ENCODE measurements at places on chromosomes 1 and 21. TPM values are rescaled to one million over a fixed set of nuclear protein-coding genes. Genes with fewer than 3 reads are reported as not detected.

Gene PHTF1
- total RNA-seq = 22.5 TPM

GRCh38 chr1:63320022-63320721 lies 2.2 kb upstream of the FOXD3 start:
- DNase-seq = no peak

DNA sequence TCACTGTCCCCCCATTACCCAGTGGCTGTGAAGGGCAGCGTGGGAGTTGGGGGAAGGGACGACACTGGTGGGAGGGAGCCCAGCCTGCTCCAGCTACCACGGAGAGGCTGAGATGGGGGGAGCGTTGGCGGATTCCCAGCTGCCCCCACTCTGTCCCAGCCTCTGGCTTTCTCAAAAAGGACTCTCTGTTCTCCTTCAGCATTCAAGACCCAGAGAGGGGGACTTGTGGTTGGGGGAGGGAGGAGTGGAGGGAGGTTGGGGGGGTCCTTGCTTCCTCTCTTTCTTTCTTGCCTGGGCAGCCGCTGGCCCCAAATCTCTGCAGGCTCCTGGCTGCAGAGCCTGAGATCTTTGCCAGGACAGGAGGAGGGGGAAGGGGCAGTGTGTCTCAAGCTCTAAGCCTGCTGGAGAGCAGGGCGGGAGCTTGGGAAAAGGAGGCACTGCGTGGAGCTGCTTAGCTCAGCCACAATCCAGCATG lies 2.2 kb downstream of the ATP1A2 start:
- DNase-seq = no peak

DNA sequence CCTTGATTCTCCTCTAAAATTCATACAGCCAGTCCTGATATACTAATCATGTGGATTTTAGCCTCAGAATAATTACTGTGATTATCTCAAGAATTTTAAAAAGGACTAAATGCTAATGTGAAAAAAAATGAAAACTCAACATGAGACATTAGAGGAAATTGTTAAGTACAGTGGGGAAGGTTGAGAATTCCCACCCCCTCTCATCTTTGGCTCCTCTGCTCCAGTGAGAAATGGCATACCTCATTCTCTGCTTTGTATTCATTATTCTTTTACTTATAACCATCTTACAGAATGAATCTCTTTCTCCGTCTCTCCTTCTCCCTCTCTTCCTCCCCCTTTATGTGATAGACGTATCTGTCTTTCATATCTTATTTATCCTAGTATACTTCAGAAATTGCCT lies 70.9 kb downstream of the DIRAS3 start:
- DNase-seq = no peak

GRCh38 chr1:212987702-212988322 lies 27.9 kb downstream of the ANGEL2 start:
- DNase-seq = no peak

All from activated T-helper 2 cell treated with anti-CD3 and anti-CD28 coated beads, Interferon-gamma antibody, Interleukin-2, Interleukin-4, amounts not matched to agents 10 μg/mL and 5 μg/mL and 100 μg/mL, durations not matched to agents 14 hours and 24 hours and 36 hours (primary cell).